Hematopoietic multipotent progenitor cell treated with erythropoietin and hydrocortisone succinate and interleukin-3 and kit ligand, for 8 days (in vitro differentiated cells): ENCODE measurements at places on chromosomes 11 and 22.

DNA sequence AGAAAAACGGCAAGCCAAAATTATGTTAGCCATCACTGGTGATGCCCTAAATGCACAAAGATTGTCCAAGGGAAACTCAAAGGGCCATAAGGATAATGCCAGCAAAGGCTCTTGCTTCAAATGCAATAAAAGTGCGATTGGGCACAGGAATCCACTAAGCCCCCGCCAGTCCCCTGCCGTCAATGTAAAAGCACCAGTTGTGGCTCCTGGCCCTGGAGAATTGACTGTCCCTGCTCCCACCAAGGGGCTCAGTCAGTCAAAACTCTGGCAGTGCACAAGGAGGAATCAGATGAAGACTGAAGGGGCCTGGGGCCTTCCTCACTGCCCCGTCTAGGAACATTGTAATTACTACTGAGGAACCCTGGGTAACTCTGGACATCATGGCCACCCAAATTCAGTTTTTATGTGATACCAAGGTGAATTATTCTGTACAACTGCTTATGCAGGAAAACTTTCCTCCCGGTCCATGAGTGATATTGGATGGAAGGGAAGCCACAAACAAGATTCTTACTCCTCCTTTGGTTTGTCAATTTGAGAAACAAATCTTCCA lies 85.6 kb downstream of the PIWIL4 start:
- no peak for DNase-seq

GRCh38 chr11:68312117-68312779 lies at the start of gene LRP5:
LRP5 (plus strand) TSS chr11:68312591; CDS start chr11:68312715, 124 bp downstream.
- peak; percentile 25 for DNase-seq

- DNase-seq: no peak
These were observed 67.3 kb downstream of the RTL6 start for GRCh38 chr22:44430716-44431115.

- no peak for DNase-seq
These were observed 13.6 kb downstream of the GLB1L3 start for GRCh38 chr11:134289789-134290188.

GRCh38 chr11:134745456-134745855 lies 333.4 kb upstream of the B3GAT1 start:
- DNase-seq: no peak
